ENCODE measurements at places on chromosomes 12 and 14.

DNA sequence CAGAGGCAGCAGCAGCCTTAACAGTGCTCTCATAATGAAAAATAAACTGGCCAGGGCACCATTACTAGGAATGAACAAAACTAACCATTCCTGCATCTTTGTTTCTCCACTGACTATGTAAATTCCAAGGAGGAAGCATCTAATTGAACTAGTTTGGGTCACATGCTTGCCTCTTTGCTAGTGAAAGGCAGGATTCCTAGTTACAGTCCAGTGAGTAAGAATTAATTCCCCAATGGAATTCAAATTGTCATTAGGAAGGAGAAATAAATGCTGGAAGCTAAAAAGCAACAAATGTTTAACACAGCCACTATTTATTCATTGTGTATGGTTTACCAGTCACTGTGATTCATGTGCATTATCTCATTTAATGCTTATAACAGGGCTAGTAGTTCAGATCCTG is 316.0 kb downstream of the CCDC91 start:
- no peak for DNase-seq

GRCh38 chr12:131617596-131618302 is 93.1 kb upstream of the SFSWAP start:
- no peak for DNase-seq

DNA sequence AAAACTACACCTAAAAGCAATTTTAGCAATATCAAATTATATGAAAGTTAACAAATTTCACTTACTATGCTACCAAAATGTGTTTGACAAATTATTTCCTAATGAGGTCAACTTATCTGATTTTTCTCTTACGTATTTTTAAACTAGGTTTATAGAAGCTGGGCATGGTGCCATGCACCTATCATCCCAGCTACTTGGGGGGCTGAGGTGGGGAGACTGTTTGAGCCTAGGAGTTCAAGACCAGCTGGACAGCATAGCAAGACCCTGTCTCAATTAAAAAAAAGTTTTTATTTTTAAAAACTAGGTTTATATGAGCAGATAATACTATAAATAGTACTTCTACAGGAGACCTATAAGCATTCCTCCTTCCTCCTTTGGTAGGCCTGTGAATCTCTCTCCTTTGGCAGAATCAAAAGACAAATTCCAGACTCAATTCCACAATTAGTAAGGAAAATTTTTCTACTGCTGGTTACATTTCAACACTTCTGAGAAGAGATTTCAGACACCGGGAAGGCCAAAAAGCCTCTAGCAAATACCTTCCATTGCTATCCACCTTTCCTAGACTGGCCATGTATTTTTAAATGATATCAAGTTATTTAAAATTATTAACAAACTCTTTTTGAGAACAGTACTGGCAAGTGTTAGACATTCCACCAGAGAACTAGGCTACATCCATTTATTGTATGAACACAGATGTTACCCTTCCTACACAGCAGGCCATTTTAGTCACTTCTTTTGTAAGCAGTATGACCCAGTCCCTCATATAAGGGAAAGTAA is 34.4 kb downstream of the CDK17 start:
- DNase-seq, result no peak

- no peak for DNase-seq
These were observed 3.1 kb downstream of the C14orf180 start for GRCh38 chr14:104582662-104583061.

DNA sequence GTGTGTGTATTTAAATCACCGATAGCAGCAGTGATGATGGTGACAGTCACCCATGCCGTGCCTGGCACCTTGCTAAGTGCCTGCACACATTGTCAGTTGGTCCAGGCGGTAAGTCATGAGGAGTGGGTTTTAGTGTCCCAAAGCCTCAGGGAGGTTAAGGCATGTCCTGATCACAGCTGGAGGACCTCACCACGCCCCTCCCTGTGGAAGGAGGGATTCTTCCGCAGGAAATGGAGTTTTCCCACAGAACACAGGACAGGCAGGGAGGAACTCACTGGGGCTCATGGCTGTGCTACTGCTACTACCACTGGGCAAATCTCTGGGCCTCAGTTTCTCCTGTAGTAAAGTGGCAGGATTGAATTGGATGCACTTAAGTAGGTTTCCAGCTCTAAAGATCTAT is 142.3 kb downstream of the CACNA1C start:
- no peak for DNase-seq

- no peak for DNase-seq
These were observed 255.9 kb upstream of the ARID2 start for GRCh38 chr12:45473636-45474035.

DNA sequence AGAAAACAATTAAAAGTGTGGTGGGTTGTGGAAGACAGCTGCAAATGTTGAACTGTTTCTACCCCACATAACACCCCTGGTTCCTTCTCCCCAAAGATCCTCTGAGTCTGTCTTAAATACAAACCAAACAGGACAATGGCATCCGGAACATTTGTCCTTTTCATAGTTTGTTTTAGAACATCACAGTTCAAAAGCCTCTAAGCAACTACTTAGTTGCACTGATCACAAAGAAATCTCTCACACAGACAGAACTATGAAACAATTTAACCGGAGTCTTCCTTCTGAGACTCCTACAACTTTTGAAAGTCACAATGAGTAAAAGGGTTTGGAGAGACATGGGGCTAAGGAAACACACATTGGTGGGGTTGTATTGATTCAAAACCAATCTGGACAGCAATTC is 125.6 kb downstream of the SLC25A21 start:
- DNase-seq, result no peak

GRCh38 chr12:53571295-53571694 is 54.9 kb downstream of the ATF7 start:
- DNase-seq, result no peak

- no peak for DNase-seq
These were observed 89.1 kb downstream of the FOXN4 start for GRCh38 chr12:109219938-109220337.

DNA sequence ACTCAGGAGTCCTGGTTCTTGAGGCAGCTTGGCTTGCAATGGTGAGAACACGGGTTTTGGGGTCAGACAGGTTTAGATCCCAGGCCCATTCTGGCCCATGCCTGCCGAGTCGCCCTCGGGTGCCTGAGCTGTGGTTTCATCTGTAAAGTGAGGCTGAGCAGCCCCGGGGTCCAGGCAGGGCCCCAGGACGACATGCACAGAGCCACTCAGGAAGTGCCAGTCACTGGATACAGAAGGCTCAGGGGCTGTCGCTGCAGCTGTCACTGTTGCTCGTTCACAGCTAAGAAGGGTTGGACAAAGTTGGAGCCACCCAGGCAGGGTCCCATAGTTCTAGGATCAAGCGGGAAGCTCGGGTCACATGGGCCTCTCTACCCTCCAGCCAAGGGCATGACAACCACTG is 403.1 kb downstream of the BCL11B start:
- DNase-seq, result no peak

GRCh38 chr12:7156259-7157197 is 26.4 kb downstream of the CLSTN3 start:
- no peak for DNase-seq

- DNase-seq, result no peak
These were observed 3.5 kb upstream of the NFE2 start for GRCh38 chr12:54304187-54304810.

DNA sequence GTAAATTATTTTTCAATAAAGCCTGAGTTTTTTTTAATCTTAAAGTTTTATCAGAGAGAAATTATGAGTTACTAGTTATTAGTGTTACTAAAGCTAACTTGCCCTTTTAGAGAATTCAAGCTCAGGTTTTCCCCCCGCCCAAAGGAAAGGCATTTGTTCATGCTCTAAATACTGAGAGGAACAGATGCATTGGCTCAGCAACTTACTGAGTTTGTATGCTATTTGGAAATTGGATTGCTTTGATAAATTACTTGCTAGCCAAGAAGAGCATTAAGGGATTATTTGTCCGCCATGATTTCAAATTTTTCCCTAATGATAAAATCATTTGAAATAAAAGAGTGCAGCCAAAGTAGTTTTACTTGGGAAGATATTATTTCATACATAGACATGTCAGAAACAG is 149.4 kb downstream of the METTL25 start:
- no peak for DNase-seq

GRCh38 chr12:109462868-109463692 is 14.0 kb downstream of the KCTD10 start:
- peak; percentile 98 for DNase-seq

Data from astrocyte of the cerebellum (primary cell).